ENCODE measurements at places on chromosomes 1 and 21. TPM values are rescaled to one million over a fixed set of nuclear protein-coding genes. Genes with fewer than 3 reads are reported as not detected.
A peak's percentile ranks its signal among the peaks of the same experiment; 100 is the strongest.

SPRR2G gene
- total RNA-seq: not detected

TNFRSF18 gene
- not detected for total RNA-seq

TTC39A gene
- total RNA-seq: 23.6 TPM

WDR64 gene
- not detected for total RNA-seq

RHCE gene
- 2.0 TPM for total RNA-seq

TFAP2E gene
- total RNA-seq: 0.43 TPM

C1orf141 gene
- not detected for total RNA-seq

- no peak for DNase-seq
These were observed 9.8 kb downstream of the ERRFI1 start for GRCh38 chr1:8016210-8016894.

- DNase-seq: no peak
These were observed 171.8 kb downstream of the TOMM20 start for GRCh38 chr1:234956821-234957329.

GRCh38 chr1:59006289-59006658 lies 222.4 kb upstream of the JUN start:
- no peak for DNase-seq

- DNase-seq: no peak
These were observed 5.9 kb downstream of the C1orf226 start for GRCh38 chr1:162387226-162388082.

DNA sequence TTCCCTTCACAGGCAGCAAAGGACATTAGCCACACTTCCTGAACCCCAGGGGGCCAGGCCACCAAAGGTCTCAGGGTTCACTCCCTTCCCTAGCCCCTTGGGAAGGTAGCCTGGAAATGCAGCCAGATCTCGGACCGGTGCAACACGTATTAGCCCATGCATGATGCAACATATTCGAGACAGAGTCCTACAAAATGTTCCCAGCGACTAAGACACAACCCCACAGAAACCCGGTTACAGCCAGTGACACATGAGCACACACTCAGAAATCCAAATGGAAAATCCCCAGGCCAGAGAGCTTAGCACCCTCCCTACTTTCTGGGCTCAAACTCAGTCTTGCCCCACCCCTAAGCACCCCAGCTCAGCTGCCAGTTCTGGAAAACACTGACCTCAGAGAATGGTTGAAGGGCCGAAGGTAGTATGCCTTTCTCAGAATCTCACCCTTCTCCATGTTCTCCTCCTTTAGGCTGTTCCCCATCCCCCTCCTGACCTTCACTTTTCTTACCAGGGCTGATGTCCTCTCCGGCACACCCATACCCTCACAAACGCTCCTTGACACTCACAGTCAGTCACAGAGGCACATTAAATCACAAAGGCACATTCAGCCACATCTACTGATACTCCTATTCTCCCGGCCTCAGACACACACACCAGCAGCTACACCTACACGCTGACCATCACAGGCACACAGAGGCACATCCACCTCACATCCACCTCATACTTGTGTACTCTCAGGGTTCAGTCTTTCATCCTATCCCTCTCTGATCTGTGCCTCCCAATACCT lies at the start of gene TSPAN1:
TSS of gene TSPAN1 (plus strand) at position 640 of the 784 bp plus-strand sequence. CDS start 6,021 bp downstream, outside the sequence.
- peak; percentile 47 for DNase-seq

- DNase-seq: peak; percentile 39
These were observed 1.7 kb upstream of the JUN start for GRCh38 chr1:58785442-58786058.

Measured in heart left ventricle (tissue), 16 donors.